Stimulated activated CD8-positive, alpha-beta memory T cell treated with anti-CD3 and anti-CD28 coated beads, Interleukin-7, amount 100 ng/mL, for 1 hour (primary cell): ENCODE measurements at places on chromosomes 6 and 20.

DNA sequence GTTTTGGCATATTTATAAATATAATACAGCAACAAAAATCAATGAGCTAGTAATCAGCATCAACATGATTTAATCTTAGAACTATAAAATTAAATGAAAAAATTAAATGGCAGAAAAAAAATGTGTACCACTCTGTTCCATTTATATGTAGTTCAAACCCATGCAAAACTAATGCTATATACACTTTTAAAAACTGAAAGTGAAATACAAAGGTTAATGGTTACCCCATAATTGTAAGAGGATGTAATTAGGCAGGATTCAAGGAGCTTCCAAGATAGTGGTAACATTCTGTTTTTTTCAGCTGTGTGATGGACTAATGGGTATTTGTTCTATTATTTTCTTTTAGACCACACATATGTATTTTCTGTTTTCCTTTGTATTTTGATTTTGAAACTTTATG is 492.1 kb downstream of the UTRN start:
- DNase-seq: no peak

DNA sequence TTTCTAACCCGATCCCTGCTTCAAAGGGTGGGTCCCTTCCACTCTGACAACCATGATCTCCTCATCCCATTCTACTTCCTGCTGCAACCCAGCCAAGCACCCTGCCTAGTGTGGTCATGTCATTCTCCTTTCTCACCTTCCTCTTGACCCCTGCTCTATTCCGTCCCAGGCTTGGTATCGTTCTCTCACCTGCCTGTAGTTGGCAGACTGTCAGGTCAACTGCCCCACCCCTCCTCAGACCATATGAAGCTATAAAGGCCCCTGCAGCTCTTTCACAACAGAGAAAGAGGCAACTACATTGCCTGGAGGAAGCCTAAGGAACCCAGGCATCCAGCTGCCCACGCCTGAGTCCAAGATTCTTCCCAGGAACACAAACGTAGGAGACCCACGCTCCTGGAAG is at the start of gene MUC21:
Gene MUC21, plus strand, starts transcription at position 280 of the 400 bp plus-strand sequence. CDS start 241 bp downstream, outside the sequence.
- no peak for DNase-seq

DNA sequence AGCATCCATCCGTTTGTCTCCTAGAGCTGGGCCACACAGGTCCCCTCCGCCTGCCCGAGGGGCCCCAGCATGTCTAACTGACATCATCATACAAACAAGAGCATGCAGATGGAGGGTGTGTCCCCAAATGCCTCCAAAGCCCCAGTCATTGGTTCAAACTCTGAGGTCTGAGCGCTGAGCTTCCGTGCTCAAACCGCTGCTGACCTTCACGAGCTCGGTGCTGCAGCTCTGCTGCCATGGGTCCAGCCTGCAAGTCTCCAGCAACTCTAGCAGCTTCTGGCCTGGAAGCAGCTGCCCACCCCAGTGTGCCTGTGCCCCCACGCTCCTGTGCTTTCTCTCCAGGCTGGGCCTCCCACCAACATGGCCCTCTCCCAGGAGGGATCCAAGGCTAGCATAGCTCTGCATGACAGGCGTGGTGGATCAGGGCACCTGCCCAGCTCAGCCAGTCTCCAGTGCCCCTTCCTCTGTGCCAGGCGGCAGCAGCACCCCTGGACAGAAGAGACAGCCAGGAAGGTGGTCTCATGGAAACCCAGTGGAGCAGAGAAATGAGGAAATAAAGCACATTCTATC is 131.6 kb upstream of the PMEPA1 start:
- DNase-seq: no peak

- no peak for DNase-seq
These were observed 79.1 kb downstream of the LYRM2 start for GRCh38 chr6:89559487-89559886.

GRCh38 chr6:438634-439170 is 47.1 kb downstream of the IRF4 start:
- no peak for DNase-seq

GRCh38 chr6:52603000-52603795 is 26.3 kb upstream of the TRAM2 start:
- no peak for DNase-seq

DNA sequence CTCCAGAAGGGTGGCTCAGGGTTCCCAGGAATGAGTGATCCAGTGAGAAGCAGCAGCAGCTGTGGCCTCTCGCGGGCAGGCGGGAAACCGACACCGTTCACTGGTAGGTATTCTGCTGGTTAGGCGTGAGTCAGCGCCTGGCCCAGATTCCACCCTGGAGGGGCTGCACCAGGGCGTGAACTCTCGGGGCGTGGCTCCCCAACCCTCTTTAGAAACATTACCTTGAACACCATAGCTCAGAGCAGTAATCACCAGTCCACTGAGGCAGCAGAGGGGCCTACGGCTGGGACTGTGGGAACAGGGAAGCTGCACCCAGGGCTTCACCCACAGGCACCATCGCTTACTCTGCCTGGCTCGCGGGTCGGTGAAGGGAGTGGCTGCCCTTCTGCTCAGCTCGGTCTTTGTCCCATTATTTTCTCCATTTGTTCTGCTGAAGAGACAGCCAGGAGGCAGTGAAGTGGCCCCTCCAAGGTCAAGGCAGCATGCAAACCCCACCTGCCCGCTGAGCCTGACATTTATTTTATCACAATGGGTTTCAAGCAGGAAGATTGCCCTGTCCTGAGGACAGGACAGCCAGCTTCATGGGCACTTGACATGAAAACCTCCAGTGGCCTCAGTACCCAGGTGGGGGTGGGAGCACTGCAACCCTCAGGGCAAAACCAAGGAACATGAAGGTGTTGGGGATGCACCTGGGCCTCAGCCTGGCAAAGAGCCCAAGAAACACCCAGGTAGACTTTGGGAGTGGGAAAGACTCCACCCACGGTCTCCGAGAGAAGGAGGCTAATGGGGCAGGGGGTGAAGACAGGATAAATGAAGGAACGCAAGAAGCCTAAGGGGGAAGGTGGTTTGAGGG is 51.0 kb upstream of the CD93 start:
- DNase-seq: no peak

GRCh38 chr6:133157995-133158394 is 83.2 kb upstream of the EYA4 start:
- DNase-seq: no peak

- DNase-seq: no peak
These were observed 200.8 kb upstream of the RIN2 start for GRCh38 chr20:19557291-19557690.

GRCh38 chr6:162157167-162157870 is 570.2 kb downstream of the PRKN start:
- DNase-seq: no peak

DNA sequence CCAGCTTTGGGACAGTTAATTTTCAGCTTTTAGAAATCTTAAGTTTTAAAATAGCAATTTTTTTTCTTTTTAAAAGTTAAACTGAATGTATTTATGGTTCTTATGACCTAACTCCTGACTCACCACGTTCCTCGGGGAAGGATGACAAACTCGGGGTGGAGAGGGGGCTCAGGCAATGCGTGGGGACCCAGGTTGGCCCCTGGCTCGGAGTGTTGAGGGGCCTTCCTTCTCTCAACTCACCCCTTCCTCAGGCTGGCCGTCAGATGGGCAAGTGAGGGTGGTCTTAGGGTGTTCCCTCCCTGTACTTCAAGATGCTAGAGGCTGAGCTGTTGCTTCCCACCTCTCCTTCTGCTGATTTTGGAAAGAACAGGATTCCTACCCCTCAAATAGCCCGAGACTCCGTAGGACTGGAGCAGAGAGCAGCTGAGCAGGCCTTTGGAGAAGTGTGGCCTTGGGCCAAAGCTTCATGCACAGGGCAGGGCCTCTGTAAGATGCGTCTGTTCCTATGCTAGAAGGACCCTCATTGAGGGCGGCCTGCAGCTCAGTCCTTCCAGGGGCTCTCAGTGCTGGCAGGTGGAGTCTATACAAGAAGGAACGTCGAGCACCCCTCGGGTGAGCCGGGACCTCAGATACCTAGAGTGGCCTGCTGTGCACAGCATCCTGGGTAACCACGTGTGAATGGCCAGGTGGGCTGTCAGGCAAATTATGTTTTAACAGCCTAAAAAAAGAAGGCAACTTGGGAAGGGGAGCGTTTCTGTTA is 79.3 kb downstream of the TCP11 start:
- no peak for DNase-seq

GRCh38 chr6:140671926-140672325 is 1297.5 kb upstream of the CITED2 start:
- DNase-seq: no peak

DNA sequence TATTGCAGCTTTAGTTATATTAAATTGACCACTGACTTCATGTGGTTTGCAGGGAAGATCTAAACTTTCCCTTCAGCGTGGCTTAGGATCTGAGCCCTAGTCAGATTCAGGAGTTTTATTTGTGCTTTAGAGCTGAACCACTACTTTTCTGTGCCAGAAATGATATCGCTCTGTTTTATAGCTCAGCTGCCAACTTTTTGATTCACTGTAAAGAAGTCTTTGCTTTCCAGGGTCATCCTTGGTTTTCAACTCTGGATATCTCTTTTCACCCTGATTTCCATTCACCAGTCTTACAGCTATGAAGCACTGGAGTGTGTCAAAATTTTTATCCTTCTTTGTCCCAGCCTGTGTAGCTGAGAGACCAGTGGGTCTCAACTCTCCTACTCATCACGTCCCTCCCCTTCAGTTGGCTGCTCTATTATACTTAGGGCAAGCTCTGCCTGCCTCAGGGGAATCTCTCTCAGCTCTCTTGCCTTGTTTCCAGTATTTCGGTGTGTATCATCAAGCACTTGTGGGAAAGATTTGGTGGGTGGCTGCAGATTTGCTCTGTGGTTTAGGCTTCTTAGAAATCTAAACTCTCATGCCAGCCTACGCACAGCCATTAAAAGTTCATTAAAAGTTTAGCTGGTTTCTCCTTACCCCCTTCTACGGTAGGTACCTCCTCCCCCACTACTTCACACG is 425.5 kb downstream of the TENT5A start:
- DNase-seq: no peak

DNA sequence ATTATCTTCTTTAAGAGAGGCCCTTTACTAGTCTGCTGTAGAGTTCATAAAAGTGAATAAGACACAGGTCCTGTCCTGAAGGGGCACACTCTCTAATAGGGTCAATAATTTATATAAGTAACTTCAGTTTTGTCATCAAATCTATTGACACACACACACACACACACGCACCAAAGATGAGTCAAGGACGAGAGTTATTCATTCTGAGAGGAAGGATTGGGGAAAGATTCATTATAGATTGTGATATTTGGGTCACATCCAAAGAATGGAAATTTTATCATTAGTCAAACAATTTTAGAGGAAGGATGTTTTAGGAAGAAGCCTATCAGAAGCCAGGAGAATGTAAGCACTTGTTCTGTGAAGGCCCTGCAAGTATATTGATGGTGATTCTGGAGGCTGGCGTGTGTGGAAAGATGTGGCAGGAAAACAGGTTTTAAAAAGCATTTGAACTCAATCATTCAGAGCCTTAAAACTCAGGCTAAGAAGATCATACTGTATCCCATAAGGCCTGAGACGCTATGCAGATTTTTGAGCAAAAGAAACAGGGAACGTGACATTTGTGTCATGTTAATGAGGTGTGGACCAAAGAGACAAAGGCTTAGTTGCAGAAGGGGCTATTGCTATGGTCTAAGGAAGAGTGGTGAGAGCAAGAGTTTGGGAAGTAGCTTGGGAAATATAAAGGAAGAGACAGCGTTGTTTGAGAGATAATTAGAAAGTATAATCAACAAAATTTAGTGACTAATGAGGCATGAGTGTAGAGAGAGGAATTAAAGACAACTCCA is 161.4 kb upstream of the PREP start:
- DNase-seq: no peak

DNA sequence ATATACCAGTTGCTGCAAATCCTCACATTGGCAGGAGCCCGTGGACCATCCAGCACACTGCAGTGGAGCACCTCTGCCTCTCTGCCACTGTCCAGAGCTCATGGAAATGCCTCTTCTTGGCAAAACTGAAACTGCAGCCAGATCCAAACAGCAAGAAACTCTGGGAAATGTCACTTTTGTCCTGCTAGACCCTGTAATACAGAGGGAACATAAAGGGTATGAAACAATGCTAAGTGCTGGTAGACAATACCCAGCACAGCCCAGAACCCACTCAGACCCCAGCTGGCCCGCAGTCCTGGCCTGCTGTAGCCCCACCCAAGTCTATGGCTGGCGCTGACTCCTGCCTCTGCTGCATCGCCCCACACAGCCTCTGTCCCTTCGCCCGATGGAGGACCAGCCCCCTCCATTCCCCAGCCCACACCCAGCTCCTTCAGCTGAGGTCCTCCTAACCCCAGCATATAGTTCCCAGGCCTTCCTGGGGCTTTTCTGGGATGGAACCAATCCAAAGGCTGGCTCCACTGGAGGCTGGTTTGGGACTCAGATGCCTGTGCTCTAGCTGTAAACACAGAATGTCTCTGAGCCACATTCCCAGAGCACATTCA is 242.5 kb downstream of the LRFN2 start:
- DNase-seq: no peak

DNA sequence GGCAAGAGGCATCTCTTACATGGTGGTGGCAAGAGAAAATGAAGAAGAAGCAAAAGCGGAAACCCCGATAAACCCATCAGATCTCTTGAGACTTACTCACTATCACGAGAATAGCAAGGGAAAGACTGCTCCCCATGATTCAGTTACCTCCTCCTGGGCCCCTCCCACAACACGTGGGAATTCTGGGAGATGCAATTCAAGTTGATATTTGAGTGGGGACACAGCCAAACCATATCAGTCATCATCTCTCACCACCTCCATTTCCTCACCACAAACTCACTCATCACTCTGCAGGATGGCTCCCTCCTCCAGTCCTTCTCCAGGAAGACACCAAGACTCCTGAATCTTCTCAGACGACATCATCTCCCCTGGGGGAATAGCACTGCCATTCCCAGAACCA is 25.8 kb upstream of the SLC16A10 start:
- no peak for DNase-seq

DNA sequence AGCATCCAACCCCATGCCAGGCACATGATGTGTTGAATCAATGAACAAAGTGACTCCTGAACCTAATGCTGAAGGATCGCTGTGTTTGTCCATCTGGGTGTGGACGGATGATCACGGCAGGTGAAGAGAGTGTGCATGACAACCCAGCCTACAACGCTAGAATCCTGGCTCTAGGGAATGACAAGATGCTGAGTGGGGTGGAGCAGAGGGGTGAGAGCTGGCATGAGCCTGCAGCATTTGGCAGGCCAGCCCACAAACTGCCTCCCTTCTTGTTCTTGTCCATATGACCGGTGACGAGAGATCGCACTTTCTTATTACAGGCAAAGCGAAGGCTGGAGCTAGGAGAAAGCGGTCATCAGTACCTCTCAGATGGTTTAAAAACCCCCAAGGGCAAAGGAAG is 54.7 kb upstream of the CDKAL1 start:
- DNase-seq: no peak

- DNase-seq: no peak
These were observed 215.1 kb downstream of the CBLN4 start for GRCh38 chr20:55790178-55790577.

DNA sequence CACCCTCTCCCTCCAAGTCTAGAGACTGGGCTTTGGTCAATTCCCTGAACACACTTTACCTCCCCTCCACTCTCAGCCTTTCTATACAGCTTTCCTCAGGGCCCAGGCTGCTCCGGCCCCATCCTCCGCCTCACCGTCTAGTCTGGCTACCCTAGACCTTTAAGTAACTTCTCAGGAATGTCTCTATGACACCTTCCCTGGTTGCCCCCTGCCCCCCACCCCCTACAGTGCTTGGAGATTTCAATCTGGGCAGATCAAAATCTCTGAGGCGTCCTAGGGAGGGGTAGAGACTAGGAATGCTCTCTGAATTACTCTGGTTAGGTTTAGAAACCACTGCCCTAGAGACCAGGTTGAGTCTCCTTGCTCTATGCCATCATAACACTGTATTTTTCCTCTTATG is 6.1 kb downstream of the UBE2J1 start:
- no peak for DNase-seq

- DNase-seq: no peak
These were observed 30.3 kb downstream of the ZKSCAN8 start for GRCh38 chr6:28172006-28172405.
